ENCODE measurements at places on chromosomes 3 and 15.
A peak's percentile ranks its signal among the peaks of the same experiment; 100 is the strongest.

GRCh38 chr3:72914383-72914782, 26.5 kb downstream of the GXYLT2 start:
- DNase-seq, result no peak

GRCh38 chr3:109071350-109072142, 46.4 kb downstream of the MORC1 start:
- DNase-seq, result no peak

- DNase-seq, result peak; percentile 58
These were observed 29.8 kb upstream of the MUC13 start for GRCh38 chr3:124964387-124964786.

GRCh38 chr3:31692751-31693150, 160.0 kb downstream of the STT3B start:
- DNase-seq, result no peak

DNA sequence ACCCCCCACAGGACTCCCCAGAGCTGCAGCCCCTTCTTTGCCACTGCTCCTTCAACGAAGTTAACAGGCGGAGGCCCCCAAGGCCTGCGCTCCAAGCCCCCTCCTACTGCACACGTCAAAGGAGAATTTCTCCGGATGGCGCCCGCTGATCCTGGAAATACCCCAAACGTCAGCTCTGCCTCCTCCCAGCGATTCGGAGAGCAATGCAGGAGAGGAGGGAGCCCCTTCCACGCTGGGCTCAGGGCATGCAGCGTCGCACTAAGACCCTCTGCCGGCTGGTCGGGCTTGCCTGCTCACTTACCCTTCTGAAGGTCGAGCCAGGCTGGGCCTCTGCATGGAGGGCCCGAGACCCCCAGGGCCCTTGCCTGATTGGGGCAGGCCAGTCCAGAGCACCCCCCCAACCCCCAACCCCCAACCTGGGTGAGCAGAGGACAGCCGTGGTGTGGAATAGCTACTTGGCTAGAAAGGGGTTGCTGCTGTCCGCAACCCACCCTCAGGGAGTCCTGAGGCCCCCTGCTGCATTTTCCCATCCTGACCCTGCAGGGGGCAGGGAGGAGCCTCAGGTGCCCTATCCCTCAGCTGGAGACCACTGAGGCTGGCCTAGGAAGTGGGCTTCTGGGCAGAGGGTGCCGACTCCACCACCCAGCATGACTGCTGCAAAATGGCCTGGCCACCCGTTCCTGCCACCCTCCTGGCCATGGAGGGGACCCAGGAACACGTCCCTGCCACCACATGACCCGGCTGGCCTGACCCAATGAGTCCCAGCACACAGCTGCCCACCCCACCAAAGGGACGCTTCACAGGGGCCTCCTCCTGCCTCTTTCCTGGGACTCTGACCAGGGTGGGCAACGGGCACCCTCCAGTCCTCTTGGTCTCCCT, 976 bp downstream of the ATP2B2 start:
- no peak for DNase-seq

- peak; percentile 91 for DNase-seq
These were observed 39.6 kb downstream of the SEMA6D start for GRCh38 chr15:47756872-47757271.

DNA sequence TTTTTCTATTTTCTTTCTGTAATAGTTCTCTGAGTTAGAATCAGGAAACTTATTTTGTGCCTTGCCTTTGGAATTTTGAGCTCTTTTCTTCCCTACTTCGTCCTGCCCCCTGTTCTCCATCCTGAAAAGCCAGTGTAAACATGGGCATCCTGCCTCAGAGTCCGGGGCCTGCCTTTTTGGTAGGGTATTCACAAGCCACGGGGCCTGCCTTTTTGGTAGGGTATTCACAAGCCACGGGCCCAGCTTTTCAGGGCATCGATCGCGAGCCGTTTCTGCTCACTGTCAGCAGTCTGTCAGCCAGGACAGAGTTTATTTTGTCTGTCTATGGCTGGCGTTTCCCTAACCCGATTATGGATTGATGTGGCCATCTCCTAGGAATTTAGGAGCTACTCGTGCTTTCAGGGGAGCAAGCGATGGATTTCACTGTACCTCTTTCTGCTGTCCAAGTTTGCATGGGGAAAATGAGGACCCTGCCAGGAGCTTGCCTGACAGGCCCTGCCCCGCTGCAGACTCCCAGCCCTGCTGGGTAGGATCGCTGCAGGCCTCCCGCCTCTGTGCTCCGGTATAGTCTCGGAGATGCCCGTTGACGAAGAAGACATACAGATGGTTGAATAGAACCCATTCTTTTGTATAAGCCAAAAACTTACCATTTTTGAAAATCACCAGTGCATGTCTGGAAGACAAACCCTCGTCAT, 12.8 kb downstream of the SYNM start:
- DNase-seq, result no peak

GRCh38 chr3:172701751-172702150, 9.1 kb downstream of the NCEH1 start:
- no peak for DNase-seq

DNA sequence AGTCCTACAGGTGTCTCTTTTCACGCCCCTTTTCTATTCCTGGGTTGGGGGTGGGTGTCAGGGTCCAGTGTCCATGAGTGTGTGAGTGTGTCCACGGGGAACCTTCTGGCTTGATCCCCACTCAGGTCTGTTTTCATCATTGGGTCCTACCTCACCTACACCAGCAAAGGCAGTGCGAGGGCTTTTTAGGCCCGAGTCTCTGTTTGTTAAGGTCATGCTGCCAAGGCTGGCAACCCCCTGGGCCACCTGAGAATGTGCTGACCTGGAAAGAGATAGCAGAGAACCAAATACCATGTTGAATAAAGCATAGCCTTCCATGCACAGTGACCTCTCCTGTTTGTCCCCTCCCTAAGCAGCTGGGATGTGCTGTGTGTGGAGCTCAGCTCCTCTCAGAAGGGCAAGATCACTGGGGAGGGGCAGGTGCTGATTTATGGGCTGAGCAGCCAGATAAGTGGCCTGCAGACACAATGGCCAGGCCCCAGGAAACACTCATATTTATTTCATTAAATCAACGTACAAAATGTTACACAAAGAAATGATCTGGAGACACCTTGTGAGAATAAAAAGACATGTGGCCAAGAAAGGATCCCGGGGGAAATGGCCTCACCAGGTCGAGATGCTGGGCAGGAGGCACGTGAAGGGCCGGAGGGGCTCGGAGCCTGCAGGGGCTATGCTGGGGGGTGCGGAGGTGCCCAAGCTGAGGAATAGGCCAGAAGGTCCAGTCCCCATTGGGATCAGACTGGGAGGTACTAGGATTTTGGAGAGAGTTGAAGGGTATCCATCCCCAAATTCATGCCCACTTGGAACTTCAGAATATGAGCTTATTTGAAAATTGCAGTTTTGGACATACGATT, 36.1 kb downstream of the RAB6B start:
- DNase-seq, result no peak

- DNase-seq, result no peak
These were observed 72.7 kb upstream of the SNRK start for GRCh38 chr3:43213631-43214030.

- no peak for DNase-seq
These were observed 183.5 kb upstream of the NSMCE3 start for GRCh38 chr15:29452881-29453731.

DNA sequence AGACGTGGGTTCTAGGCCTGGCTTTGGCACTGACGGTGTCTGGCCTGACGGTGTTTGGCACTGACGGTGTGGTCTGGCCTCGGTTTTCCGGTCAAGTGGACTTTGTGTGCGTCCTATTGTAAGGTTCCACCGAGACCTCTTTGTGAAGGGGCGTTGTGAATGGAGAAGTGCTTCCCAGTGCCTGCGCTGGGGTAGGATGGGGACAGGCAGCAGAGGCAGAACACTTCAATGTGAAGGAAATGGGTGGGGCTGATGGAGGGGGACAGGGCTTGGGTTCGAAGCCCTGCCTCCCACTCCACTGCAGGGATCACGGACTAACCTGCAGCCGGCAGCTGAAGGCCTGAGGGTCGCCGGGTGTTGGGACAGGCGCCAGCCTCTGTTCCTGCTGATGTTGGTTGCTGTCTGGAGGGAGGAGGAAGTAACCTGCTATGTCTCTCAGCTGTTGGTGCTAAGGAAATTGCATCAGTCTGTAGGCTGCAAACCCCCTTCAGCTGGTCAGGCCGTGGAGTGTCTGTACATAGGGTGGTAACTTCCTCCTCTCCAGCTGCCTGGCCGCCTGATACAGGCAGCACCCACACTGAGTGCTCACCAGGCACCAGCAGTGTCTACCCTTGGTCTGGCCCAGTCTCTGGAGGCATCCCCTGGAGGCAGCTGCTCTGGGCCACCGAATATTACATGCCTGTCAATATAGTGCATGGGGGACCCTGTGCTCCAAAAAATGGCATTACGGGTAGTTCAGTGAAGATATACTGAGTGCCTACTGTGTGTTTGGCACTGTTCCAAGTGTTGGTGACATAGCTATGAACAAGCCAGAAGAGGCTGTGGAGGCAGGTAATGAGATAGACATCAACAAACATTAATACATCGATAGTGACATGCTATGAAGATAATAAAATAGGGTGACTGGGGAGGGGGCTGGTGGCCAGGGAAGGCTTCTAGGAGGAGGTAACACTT, 1.1 kb downstream of the TM6SF1 start:
- DNase-seq, result no peak

GRCh38 chr15:65249641-65250040, 37.0 kb downstream of the PARP16 start:
- DNase-seq, result no peak

DNA sequence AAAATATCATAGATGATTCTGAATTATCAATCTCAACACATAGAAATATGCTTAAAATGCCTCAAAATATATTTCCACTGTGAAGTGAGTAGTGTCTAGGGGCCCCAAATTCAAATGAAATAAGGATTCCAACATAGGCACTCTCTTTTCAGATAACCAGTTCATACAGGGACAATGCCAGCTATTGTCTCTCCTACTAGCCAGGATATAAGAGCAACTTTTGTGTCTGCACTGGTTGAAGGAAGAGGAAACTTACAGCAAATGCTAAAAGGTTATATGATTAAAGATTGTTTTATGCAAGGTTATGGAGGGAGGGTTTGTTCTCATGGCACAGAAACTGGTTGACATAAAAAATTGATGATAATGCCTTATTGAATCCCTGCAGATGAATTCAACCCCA, 579.4 kb upstream of the ALCAM start:
- no peak for DNase-seq

- peak; percentile 28 for DNase-seq
These were observed 255.0 kb upstream of the ROPN1 start for GRCh38 chr3:124246949-124247348.

GRCh38 chr3:100865442-100865841, 127.8 kb downstream of the ABI3BP start:
- DNase-seq, result no peak
